ENCODE measurements at places on chromosomes 16 and 17.

DNA sequence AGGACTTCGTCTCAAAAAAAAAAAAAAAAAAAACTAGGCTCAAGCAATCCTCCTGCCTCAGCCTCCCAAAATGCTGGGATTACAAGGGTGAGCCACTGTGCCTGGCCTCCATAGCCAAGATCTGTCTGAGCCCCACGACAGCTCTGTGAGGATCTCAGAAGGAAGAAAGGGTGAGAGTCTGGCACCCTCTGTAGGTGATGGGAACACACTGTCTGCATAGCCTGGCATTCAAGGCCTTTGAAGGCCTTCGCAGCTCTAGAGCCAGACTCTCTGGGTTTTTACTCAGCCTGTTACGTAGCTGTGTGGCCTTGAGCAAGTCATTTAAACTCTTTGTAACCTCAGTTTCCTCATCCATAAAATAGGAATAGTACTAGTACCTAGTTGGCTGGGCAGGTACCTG is 6.3 kb upstream of the XPO6 start:
- peak; percentile 57 for DNase-seq

DNA sequence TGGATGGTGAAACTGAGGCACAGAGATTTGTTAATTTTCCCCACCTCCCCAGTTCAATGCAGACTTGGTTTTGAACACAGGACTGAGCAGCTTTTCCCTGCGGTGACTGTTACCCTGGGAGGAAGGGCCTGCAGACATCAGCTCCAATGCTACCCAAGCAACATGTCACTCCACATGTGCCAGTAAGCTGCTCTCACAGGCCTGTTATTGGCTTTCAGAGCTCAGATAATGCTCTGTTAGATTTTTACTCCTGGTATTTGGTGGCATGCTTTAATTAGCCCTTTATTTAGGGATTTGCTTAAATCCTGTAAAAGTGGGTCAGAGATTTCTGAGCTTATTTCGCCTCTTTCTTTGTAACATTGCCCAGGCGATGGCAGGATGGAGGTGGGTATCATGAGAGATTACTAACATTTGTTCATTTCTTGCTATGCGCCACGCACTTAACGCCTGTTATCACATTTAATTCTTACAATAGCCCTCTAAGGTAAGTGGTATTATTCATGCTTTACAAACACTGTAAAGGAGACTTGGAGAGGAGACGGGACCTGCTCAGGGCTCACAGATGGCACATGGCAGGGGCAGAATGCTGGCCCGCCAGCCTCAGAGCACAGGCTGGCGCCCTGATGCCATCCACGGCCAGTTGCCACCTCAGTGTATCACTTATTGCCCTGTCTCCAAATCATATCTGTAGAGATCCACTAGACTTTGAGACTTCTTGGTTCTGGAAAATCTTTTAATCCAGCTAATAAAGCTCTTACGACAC is 84.0 kb upstream of the CACNG5 start:
- DNase-seq = no peak

DNA sequence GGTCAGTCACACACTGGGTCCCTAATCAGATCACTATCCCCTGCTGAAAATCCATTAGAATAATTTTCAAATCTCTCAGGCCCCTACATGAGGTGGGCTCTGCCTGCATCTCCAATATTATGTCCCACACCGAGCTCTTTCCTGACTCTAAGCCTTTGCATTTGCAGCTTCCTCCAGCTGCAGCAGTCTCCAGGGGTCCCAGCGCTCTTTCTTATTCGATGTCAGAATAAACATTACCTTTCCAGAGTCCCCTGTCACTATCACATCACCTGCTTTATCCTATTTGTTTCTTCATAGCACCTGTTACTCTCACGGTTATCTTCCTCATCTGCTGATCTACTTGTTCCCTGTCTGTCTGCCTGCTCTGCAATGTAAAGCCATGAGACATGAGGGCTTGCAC is 57.3 kb upstream of the MON1B start:
- no peak for DNase-seq

DNA sequence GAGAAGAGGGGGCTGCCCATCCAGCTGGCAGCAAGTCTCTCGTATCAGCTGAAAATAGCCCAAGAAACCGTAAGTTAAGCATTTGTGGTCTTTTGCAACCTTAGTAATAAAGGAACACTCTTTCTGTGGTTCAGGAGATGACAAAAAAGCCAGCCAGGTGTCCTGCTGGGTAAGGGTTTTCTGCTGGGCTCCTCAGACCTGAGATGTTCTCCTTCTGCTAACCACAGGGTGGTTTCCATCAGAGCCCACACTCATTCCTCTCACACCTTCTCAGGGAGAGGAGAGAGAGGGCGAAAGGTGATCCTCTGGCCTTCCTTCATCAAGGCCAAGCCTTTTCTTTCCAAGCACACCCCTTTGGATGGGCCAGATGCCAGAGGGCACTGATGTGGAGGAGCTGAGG is 70.7 kb downstream of the TEX14 start:
- DNase-seq = no peak

DNA sequence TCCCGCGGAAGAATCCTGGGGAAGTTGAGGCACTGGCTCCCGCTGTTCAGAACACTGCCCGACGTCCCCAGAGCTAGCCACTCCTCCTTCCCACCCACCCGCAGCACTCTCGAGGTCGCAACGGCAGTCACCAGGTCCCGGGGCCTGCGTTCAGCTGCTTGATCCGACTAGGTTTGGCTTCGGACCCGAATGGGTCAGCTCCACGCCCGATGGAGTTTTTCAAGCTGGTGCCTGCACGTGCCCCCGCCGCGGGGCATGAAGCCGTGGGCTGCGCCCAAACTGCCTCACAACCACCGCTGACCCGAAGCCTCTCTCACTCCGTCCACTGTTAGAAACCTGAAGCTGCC is 12.4 kb upstream of the ODF4 start:
- no peak for DNase-seq

DNA sequence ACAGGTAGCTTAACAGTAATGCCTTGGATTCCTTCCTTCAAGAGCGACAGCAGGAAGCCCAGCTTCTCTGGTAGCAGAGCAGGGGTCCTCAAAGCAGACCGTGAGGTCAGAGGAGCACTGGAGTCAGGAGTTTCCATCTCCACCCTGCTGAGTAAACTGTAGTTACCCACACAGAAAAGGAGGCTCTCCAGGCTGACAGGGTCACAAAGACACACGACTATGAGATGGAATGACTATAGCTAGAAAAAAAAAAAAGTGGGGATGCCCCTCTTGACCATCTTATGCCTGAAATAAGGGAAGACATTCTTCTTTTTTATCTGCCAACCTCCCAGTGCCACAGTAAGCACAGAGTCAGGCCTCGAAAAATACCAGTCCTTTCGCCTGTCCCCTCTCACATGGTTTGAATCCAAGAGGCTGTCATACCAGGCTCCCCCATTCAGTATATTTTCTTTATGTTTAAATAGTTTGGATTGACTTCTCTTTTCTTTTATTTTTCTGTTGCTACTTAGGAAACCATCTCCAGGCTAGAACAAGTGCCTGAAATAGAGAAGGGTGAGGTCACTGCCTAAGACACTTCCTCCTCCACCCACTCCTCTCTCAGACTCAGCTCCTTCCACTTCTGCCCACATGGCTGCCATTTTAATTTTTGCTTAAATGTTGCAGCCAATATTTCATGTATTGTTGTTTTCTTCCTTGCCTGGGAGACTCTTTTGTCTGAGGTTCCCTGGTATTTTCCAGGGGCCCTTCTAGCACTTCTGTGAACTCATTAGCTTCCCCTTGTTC is 707.4 kb downstream of the MAF start:
- no peak for DNase-seq

GRCh38 chr17:36768394-36768793 is 167.0 kb downstream of the MRM1 start:
- no peak for DNase-seq
